Foreskin keratinocyte (primary cell): ENCODE measurements at places on chromosomes 12 and 14. TPM values are rescaled to one million over a fixed set of nuclear protein-coding genes. Genes with fewer than 3 reads are reported as not detected.

The CEBPE gene
- total RNA-seq = not detected in 2 replicates

The LRP10 gene
- 65.2 and 76.2 TPM in 2 replicates for total RNA-seq

The JKAMP gene
- total RNA-seq = 45.4 and 47.0 TPM in 2 replicates

The APOLD1 gene
- 0.61 and 0.63 TPM in 2 replicates for total RNA-seq

- no peak for DNase-seq
Measured at GRCh38 chr12:52598966-52599365, 2.3 kb downstream of the KRT72 start.

DNA sequence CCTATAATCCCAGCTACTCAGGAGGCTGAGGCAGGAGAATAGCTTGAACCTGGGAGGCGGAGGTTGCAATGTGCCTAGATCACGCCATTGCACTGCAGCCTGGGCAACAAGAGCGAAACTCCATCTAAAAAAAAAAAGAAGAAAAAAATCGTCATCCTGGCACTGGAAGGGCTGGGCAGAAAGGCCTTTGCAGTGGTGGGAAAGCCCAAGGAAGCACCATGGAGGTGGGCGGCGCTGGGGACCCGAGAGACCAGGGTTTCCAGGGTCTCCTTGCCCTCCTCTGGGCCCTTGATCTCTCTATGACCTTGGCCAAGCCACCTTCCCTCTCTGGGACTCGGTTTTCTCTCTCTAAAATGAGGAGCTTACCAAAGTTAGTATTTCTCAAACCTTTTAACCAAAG, 65.4 kb downstream of the LGMN start:
- no peak for DNase-seq

- DNase-seq = peak; percentile 50
Measured at GRCh38 chr14:67704484-67705089, 2.9 kb downstream of the RDH12 start.

DNA sequence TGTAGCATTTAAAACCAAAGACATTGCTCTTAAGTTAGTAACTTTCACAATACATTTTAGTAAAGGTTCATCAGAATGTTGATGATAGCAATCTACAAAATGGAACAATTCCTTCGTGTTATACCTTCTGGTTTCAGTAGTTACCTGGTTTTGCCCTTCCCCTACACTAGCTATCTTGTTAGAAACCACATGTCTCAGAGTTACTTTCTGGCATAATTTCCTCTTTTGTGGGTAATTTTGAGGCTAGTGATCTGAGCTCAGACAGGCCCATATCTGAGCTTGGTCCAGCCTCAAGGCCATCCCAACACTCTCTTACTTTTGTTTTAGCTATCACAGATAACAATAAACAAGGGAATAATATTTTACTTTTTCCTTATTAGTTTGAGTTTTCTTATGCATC, 196.9 kb downstream of the KITLG start:
- no peak for DNase-seq

DNA sequence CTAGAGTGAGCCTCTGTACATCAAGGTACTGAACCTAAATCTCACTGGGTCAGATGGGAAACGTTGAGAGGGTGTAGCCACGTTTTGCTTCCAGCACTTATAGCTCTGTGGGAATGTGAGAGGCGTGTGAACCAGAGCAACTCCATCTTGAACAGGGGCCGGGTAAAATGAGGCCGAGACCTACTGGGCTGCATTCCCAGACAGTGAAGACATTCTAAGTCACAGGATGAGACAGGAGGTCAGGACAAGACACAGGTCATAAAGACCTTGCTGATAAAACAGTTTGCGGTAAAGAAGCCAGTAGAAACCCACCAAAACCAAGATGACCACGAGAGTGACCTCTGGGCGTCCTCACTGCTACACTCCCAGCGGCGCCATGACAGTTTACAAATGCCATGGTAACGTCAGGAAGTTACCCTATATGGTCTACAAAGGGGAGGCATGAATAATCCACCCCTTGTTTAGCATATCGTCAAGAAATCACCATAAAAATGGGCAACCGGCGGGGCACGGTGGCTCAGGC, 63.4 kb upstream of the NCOR2 start:
- DNase-seq = no peak

DNA sequence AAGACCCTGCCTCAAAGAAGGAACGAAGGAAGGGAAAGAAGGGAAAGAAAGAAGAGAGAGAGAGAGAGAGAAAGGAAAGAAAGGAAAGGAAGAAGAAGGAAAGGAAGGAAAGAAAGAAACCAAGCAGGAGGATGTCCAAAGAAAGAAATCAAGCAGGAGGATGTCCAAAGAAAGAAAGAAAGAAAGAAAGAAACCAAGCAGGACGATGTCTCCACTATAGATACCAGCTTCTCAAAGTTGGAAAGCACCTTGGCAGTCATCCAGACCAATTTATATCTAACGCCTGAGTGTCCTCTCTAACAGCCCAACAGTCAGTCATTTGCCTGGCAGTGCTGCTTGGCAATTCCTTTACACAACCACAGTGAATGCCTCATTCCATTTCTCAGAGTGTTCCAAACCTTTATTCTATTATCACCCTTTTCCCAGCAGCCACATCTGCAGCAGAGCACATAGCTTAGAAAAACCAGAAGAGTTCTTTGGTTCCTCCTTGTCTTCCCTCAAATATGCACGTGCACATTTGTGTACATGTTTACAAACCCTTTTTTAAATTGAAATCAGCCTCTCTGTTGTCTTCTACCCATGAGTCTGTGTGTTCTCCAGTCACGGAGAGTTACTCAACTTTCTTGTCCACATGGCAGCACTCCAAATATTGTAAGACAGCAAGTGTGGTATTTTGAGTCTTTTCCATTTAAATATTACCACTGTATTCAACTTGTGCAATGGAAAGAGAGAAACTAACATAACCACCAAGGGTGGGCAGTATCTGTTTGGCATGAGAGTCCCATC, 138.4 kb downstream of the STXBP6 start:
- peak; percentile 7 for DNase-seq

- no peak for DNase-seq
Measured at GRCh38 chr12:16229676-16230075, 47.8 kb downstream of the SLC15A5 start.

DNA sequence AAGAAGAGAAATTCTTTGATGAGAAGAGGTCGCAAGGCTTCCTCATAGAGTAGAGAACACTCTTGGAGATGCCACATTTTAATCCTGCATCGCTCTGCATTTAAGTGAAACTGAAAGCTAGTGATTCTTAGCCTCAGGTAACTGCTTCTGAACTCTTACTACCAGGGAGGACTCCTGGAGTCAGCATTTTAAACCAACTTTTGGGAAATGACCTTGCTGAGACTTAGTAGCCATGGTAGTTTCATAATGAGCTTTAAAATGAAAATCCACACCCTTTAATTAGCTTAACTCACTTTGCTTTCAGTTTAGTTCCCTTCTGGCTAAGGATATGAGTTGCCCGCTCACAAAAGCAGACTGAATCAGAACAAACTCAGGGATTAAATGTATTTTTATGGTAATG, 80.3 kb downstream of the SYNE2 start:
- peak; percentile 36 for DNase-seq

DNA sequence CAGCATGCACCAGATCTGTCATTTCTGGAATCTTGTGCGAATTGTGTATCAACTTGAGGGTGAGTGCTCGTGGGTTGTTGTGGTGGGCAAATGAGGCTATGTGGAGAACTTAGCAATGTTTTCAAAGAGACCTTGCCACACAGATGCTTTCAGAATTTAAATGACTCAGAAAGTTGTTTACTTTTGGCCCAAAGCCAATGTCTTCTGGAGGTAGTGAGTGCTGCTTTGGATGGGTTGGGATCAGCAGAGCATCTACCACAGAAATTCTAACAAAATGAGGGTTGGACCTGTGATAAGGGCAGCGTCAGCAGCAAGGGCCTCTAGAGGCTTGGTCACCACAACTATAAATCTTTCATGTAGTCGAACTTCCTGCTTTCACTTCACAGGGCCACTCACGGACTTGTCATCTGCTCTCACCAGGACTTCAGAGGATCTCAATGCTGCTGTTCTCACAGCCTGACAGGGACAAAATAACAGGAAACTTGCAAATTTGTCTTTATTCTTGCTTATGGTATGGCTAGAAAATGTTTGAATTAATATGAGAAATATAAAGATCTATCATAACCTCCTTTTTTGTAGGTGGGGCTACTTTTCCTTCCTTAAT, 111.4 kb downstream of the DACT1 start:
- DNase-seq = peak; percentile 69
